ENCODE measurements at places on chromosomes 4 and X. TPM values are rescaled to one million over a fixed set of nuclear protein-coding genes. Genes with fewer than 3 reads are reported as not detected.

DNA sequence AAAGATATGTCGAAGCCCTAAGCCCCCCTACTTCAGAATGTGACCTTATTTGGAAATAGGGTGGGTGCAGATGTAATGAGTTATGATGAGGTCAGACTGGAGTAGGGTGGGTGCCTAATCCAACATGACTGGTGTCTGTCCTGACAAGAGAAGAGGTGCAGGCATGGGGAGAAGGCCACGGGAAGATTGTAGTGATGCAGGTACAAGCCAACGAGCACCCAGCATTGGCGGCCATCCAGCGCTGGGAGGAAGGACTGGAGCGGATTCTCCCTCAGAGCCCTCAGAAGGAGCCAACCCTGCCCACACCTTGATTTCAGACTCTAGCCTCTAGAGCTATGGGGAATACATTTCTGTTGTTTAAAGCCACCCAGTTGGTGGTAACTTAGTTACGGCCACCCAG lies 237.2 kb downstream of the EVC2 start:
- no peaks in the 10 kb centered on the region for H3K36me3 ChIP-seq
- no peaks in the 10 kb centered on the region for H3K27me3 ChIP-seq
- DNase-seq = no peak
- H3K4me3 ChIP-seq = no peak overlapping the region
- H3K27ac ChIP-seq = no peak overlapping the region

GRCh38 chr4:42412251-42412650 lies 15.0 kb downstream of the SHISA3 start:
- H3K4me3 ChIP-seq = no peak overlapping the region
- DNase-seq = no peak
- H3K4me1 ChIP-seq = no peaks in the 10 kb centered on the region
- H3K27me3 ChIP-seq = no peaks in the 10 kb centered on the region
- no peaks in the 10 kb centered on the region for H3K36me3 ChIP-seq
- no peak overlapping the region for H3K27ac ChIP-seq

- no peak overlapping the region for H3K27ac ChIP-seq
- no peaks in the 10 kb centered on the region for H3K36me3 ChIP-seq
- peak; percentile 28 for DNase-seq
- H3K4me1 ChIP-seq = peaks cover 3% of the 10 kb centered on the region
- H3K4me3 ChIP-seq = no peak overlapping the region
Measured at GRCh38 chr4:159016593-159017024, 86.3 kb upstream of the RAPGEF2 start.

MAMLD1 gene
- total RNA-seq = 2.2 TPM

DNA sequence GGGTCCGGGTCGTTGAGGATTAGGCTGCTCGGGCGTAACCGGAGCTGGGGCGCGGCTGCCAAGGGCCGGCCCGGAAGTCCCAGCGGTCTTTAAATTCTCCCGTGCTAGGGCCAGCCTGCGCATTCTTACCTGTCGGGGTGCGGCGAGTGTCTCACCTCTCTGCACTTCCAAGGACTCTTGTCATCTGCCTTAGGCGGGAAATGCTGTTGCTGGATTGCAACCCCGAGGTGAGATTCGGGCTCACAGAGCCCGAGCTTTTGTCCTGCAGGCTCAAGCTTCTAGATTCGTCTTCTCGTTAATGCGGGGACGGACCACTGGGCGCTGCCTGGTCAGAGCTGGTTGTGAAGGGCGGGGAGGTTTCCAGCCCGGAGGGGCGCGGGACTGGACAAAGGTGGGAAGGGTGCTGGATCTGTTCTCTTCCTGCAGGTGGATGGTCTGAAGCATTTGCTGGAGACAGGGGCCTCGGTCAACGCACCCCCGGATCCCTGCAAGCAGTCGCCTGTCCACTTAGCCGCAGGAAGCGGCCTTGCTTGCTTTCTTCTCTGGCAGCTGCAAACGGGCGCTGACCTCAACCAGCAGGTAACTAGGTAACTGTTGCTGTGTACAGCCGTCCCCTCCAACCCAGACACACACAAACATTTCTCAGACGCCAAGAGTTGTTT lies at the start of gene ANKRD37:
Gene ANKRD37 (plus strand): TSS at position 118 of the 662 bp plus-strand sequence. CDS start 83 bp downstream, at position 201.
- peak; percentile 68 for DNase-seq
- H3K36me3 ChIP-seq = no peaks in the 10 kb centered on the region
- peak within 1 kb of the TSS; percentile 45 for H3K4me3 ChIP-seq
- H3K27me3 ChIP-seq = no peaks in the 10 kb centered on the region
- H3K27ac ChIP-seq = peak within 1 kb of the TSS; percentile 91

DNA sequence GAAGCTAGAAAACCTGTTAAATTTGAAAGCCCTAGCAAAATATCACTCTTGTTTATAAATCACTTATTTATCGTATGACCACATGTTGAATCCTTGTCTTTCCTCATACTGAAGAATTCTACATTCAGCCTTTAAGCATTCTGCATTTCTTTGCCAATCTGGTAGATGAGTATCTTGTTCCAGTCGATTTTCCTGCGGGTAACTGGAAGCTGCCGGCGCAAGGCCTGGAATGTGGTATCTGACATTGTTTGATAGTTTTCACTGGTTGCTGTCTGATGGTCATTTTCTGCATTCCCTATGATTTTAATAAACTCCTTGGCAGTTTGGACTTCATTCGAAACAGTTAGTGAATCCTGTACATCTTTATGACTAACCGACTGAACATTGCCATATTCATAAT lies 13.7 kb upstream of the PHKA1 start:
- no peaks in the 10 kb centered on the region for H3K4me1 ChIP-seq
- DNase-seq = no peak
- no peak overlapping the region for H3K4me3 ChIP-seq
- no peaks in the 10 kb centered on the region for H3K36me3 ChIP-seq
- no peaks in the 10 kb centered on the region for H3K27me3 ChIP-seq
- no peak overlapping the region for H3K27ac ChIP-seq

- no peaks in the 10 kb centered on the region for H3K4me1 ChIP-seq
- no peak overlapping the region for H3K27ac ChIP-seq
- no peak for DNase-seq
- H3K27me3 ChIP-seq = no peaks in the 10 kb centered on the region
- H3K36me3 ChIP-seq = no peaks in the 10 kb centered on the region
- no peak overlapping the region for H3K4me3 ChIP-seq
Measured at GRCh38 chr4:149140841-149141240, 674.8 kb downstream of the IQCM start.

DNA sequence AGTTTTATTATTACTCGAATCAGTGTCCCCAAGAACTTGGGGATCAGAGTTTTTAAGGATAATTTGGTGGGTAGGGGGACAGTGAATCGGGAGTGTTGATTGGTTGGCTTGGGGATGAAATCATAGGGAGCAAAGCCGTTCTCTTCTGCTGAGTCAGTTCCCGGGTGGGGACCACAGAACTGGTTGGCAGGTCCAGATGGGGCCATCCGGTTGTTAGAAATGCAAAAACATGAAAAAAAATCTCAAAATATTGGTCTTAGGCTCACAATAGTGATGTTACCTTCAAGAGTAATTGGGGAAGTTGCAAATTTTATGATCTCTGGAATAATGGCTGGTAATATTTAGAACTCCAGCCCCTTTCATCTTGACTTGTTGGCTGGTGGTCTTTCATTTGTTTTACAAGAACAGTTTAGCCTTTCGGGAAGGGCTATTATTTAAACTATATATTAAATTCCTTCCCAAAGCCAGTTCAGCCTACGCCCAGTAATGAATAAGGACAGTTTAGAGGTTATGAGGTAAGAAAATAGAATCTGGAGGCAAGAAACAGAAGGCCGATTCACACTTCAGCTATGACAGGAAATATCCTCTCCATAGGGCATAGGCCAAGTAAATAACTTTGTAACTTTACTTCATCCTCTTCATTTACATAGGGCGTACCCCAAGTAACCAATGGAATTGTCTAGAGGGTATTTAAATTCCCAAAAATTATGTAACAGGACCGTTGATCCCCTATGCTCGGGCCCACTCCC lies 164.1 kb upstream of the STS start:
- H3K27ac ChIP-seq = no peak overlapping the region
- H3K27me3 ChIP-seq = no peaks in the 10 kb centered on the region
- no peaks in the 10 kb centered on the region for H3K36me3 ChIP-seq
- H3K4me3 ChIP-seq = no peak overlapping the region
- no peaks in the 10 kb centered on the region for H3K4me1 ChIP-seq
- no peak for DNase-seq

- no peaks in the 10 kb centered on the region for H3K4me1 ChIP-seq
- no peak for DNase-seq
- H3K27ac ChIP-seq = peak overlapping the region; percentile 22
- H3K36me3 ChIP-seq = no peaks in the 10 kb centered on the region
- H3K27me3 ChIP-seq = no peaks in the 10 kb centered on the region
Measured at GRCh38 chrX:47664737-47665136, 5.8 kb upstream of the UXT start.
